ENCODE measurements at places on chromosomes 2 and 18.

GRCh38 chr18:45161850-45162249 is 453.4 kb upstream of the SLC14A2 start:
- DNase-seq = no peak

GRCh38 chr2:144849612-144850011 is 329.7 kb upstream of the ZEB2 start:
- DNase-seq = no peak

DNA sequence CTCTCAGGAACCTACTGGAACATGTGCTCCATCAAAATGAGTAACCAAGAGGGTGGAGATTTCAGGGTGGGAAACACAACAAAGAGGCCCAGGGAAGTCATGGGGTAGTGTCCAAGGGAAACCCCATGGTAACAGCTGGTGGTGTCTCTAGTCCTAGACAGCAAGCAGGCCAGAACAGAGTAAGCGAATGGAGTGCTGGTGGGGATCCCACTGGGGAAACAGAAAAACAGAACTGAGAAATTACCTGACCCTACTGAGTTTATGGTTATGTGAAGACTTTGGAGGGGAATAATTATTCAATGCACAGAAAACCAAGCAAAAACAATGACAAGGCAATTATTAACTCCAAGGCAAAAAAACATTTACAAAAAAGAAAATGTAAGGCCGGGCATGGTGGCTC is 16.9 kb downstream of the ERCC3 start:
- no peak for DNase-seq

GRCh38 chr2:156532989-156533388 is 96.8 kb downstream of the GPD2 start:
- DNase-seq = no peak

DNA sequence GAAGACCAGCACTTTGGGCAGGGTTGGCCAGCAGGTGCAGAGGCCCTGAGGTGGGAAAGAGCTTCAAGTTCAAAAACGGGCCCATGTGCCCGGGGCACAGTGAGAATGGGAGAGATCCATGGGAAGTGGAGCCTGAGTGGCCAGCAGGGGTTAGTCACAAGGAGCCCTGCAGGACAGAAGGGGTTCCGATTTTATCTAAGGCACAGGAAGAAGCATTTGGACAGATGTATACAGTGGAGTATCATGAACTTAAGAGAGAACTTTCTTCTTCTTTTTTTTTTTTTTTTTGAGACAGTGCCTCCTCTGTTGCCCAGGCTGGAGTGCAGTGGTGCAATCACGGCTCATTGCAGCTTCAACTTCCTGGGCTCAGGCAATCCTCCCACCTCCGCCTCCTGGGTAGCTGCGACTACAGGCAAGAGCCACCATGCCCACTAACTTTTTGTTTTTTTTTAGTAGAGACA is 24.0 kb downstream of the WIPF1 start:
- DNase-seq = no peak

DNA sequence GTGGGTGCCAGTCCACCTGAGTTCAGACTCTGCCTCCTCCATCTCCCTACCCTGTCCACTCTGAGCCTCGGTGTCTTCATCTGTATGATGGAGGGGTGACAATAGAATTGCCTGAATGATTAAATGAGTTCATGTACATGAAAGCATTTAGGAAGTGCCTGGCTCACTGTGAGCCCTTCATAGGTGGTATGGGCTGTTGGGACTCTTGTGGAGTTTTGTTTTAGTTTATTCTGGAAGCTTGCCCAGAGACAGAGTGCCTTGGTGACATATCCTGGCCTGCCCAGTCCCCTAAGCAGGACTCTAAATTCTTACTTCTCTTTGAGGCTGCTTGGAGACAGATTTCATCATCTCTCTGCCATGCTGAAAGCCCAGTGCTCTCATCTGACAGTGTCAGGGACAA is 24.5 kb upstream of the GIGYF2 start:
- DNase-seq = no peak

DNA sequence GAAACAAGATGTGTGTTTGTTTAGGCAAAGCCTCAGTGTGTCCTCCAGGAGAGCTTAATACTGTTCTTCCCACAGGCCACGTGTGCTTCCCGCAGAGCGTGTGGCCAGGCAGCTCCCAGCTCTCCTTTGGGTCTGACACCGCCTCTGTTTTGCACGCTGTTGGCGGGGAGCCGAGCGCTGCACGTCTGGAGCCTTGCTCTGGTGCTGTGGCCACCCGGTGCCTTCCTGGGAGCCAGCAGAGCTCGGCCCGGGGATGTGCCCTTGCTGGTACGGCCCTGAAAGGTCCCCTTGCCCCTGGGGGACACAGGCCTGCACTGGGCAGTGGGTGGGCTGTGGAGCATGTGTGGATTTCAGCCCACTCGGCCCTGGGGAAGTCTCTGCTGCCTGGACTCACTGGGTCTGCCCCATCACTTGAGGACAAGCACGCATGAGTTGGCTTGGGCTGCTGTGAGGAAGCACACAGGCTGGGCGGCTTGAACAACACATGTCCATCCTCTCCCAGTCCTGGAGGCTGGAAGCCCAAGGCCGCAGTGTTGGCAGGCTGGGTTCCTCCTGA is 160.7 kb upstream of the HDAC4 start:
- DNase-seq = no peak

DNA sequence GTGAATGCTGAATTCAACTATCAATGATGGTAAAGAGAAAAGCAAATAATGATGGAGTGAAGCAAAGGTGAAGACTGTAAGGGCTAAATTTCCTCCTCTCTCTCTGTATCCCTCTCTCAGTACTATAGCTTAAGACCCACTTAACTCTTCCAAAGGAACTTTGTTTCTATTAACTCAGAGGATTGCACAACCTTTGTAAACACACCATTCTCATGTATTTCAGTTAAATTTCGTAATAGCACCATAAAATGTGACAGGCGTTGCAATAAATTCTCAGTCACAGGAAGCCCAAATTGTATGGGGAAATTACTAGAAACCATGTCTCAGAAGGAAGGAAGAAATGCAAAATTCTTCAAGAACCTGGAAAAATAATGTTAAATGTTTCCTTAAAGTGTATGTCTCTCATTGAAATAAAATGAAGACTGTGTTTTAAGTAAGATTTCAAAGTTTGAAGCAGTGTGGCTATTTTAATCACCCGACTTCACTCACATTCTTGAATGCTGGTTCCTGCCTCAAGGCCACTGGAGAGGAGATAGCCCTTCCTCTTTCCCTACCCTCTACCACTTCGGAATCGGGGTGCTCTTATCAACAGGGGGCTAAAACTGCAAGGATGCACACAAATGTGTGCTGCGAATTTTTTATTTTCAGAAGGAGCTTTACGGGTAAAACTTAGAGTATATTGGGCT is 112.1 kb downstream of the FTCDNL1 start:
- peak; percentile 61 for DNase-seq

DNA sequence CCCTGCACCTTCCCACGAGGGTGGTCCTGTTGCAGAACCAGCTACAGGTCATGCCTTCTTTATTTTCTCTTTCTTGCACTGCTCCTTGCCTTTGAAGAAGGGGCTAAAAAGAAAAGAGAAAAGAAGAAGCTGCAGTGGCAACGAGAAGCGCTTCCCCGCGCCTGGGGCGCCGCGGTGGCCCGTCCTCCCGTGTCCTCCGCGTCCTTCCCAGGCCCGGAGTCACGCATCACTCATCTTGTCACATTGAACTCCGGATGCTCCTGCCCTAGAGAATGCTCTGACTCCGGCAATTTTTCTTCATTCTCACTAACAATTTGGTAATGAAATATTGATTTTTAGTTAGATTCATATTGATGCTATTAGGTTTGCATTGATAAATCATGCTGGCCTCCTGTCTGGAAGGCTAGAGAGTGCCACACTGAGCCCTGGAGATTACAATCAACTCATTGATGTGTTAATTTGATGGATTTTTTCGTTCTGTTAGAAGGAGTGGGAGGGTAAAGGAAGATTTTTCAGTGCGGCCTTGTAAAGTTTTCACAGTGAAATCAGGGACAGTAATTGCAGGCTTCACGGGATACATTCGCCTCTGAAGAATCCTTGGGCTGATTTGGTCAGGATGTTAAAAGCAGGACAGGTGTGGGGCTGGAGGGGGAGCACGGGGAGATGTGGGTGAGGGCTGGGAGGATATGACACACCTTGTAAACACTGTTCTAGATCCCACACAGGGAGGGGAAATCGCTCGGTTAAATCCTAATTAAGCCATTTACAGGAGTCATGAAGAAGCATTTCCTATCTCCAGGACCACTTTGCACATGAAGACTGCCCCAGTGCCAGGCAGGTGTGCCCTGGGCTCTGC is 349.3 kb downstream of the ZNF516 start:
- no peak for DNase-seq

GRCh38 chr18:63079114-63079513 is 240.5 kb downstream of the BCL2 start:
- no peak for DNase-seq

DNA sequence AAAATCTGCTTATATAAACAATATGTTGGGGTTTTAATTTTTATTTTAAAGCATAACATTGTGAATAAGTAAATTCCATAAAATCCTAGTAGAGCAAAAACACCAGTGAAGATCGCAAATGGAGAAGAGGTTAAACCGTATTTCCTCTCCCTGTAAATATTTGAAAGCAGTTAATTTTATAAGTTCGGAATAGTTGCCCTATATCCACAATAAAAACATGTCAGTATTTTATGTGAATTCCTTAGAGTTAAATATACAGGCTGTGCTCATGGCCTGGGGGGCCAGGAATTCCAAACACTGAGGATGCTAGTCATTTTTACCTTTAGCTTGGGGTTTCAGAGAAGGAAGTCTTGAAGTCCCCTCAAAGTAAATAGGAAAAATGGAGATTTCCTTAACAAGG is 135.0 kb downstream of the FIGN start:
- DNase-seq = no peak

DNA sequence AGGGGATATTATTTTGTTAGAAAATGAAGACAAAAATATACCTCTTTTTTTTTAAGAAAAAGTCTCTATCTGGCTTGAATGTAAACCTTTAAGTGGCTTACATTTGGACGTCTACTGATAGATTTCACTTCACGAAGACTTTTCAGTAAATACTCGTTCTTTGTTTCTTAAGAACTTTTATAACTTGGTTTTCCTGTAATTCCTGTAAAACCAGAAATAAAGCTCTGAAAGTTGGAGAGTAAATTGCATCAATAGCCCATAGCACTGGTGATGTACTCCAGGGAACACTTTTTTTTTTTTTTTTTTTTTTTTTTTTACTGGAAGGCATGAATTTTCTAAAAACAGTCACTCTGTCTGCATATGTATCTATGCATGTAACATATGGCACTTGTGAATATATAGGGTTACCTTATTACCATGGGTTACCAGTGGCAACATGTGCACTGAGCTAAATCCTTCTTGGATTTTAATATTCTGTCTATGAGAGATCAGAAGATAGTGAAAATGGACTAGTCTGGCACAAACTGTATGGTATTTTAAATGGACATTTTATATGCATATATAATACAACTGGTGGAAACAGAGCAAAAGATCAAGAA is 309.2 kb upstream of the TCF4 start:
- DNase-seq = no peak

DNA sequence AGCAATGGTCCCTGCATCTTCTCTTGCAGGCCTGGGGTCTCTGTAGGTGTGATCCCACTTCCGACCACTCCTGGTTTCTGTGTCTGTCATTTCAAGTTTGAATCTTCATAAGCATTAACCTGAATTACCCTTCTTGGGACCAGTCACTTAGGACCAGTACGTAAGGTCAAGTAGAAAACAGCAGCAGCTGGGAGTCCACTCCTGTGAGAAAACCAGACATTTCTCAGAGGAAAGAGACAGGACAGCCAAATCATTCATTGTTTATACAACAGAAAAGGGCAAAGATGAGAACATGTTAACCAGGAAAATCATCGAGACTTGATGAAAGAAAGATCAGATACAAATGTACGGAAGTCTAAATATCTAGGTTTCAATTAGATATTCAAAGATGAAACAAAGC is 163.0 kb downstream of the MREG start:
- no peak for DNase-seq

DNA sequence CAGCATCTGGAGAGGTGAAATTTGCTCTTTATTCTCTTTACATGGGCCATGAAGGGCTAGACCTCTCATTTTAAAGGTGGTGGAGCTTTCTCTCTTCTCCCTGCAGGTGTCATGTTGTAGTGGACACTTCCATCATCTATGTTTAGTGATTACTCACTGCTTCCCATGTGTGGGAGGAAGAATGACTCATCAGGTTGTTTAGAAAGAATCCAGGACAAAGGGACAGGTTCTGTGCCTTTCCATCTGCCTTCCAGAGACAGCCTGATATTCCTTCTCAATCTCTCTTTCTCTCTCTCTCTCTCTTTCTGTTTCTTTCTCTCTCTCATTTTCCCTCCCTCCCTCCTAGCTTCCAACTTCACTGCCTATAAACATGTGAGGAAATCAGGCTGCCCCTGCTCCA is 38.7 kb downstream of the SCG2 start:
- peak; percentile 80 for DNase-seq

- DNase-seq = no peak
Measured at GRCh38 chr2:14647714-14648113, 15.2 kb downstream of the LRATD1 start.
